T-helper 22 cell (primary cell): ENCODE measurements at places on chromosomes 7 and 10.

DNA sequence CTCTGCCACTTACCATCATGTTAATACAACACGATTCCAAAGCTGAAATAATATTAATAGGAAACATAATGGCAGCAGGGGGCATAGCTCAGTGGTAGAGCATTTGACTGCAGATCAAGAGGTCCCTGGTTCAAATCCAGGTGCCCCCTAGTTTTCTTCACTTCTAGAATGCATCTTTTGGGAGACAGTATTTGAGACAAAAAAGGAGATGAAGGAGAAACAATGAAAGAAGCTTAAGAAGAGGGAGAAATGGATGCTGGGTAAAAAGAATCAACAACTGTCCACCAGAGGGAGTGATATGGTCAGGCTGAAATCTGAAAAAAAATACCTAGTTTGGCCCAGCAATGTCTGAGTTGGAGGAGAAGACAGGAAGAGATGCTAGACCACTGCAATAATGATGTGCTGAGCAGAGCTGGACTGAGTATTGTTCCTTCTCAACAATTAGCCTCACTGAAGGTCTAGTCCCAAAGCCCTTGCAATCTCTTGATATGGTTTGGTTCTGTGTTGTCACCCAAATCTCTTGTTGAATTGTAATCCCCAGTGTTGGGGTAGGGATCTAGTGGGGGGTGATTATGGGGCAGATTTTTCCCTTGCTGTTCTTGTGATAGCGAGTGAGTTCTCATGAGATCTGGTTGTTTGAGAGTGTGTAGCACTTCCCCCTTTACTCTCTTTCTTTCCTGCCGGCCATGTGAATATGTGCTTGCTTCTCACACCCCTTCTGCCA is 48.3 kb downstream of the ZNF783 start:
- no peak for DNase-seq

DNA sequence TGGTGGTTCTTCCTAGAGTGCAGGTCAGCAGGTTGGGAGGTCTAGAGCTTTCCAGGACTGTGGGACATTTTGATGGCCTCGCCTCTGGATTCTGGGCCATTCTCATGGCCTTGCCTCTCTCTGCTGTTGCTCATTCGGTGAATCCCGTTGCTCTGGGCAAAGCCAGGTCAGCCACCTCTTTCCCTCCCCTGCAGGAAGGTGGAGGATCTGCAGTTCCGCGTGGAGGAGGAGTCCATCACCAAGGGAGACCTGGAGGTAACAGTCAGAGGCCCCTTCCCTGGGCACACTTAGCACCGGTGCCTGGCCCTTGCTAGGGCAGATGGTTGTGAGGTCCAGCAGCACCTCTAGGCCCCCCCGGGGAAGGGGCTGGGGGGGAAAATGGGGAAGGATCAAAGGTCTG is 74.9 kb downstream of the CLIP2 start:
- DNase-seq, result no peak

GRCh38 chr7:29516491-29516890 is 47.1 kb upstream of the PRR15 start:
- DNase-seq, result no peak

DNA sequence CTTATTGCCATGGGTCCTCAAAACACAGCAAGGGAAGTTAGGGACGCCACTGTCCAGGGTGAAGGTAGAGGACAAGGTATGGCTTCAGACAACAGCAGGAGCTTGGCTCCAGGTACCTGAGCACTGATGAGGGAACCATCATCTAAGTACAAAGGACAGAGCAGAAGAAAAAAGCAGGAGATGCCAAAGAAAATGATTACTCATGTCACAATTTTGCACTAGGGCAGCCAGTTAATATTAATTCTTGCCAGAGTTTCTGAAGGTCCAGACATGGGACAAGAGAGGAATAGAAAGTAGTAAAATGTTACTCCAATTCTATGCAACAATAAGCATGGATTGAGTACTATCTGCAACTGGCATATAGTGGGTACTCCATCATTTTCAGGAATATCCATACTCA is 14.1 kb downstream of the PTN start:
- no peak for DNase-seq

DNA sequence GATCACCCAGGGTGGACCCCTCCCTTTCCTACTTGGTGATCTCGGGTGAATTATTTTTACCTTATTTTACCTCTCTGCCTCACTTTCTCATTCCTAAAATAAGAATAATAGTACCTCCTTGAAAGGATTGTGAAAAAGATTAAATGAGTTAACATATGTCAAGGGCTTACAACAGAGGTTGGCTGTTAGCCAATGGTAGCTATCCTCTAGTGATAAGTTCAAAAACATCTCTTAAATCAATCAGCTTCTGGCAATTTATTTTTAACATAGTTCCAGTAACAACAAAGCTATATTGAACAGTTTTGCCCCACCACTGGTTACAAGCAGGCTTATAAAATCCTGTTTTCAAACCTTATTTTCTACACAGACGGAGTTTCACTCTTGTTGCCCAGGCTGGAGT is 45.4 kb downstream of the TMEM168 start:
- DNase-seq, result no peak

- DNase-seq, result no peak
These were observed 27.2 kb upstream of the PAPSS2 start for GRCh38 chr10:87632454-87632853.

DNA sequence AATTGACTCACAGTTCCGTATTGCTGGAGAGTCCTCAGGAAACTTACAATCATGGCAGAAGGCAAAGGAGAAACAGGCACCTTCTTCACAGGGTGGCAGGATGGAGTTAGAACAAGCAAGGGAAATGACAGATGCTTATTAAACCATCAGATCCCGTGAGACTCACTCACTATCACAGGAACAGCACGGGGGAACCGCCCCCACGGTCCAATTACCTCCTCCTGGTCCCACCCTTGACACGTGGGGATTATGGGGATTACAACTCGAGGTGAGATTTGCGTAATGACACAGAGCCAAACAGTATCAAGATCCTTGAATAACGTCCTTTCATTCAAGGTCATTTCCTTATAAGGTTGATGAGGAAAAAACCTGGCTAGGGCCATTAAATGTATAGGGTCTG is 176.6 kb downstream of the TPK1 start:
- no peak for DNase-seq

DNA sequence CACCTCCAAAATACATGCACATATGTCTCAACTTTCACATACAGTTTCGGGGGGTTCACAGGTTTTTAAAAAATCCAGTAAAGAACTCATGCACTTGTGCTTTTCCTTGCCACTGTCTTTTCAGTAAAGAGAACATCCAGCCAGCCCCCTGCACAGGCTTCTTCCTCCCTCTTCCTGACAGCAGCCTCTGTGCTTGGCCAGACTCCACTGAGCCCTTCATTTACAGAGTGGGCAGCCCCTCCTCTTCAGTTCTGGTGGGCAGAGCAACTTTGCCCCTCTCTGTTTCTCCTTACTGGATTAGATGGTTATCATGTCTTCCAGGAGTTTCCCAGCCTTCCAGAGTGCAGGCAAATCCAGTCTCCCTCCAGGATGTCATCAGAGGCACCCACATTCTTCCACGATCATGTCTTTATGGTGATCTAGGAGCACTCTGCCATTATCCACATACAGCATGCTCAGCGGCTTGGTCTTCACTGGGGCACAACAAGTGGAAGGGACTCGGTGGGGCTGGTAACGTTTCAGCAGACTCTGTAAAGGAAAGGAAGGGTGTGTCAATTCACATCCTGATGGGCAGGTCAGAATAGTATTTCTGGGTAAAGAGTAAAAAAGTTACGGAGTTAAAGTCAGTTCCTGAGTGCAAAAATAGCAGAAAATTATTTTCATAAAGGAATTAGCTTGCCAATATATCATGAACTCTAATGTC is 8.8 kb downstream of the NODAL start:
- no peak for DNase-seq

GRCh38 chr7:157465891-157466866 is 129.4 kb downstream of the DNAJB6 start:
- DNase-seq, result no peak

DNA sequence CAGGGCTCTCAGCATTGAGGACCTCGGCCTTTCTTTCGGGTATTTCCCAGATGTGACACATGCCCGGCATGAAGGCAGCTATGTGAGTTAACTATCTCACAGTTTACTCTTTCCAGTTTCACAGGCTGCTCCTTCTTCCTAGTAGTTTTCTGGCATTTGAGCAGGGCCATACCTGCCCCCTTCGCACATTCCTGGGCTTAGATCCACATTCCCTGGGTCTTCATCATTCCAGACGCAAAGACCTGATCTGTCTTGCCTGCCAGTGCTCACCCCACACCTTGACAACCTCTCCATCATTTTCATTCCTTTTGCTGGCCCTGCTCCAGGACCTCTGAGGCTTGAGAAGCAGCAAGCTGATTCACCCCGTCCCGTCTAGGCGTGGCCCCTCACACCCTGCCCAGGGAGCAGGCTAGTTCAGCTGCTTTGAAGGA is 227.5 kb downstream of the WDR11 start:
- DNase-seq, result no peak

DNA sequence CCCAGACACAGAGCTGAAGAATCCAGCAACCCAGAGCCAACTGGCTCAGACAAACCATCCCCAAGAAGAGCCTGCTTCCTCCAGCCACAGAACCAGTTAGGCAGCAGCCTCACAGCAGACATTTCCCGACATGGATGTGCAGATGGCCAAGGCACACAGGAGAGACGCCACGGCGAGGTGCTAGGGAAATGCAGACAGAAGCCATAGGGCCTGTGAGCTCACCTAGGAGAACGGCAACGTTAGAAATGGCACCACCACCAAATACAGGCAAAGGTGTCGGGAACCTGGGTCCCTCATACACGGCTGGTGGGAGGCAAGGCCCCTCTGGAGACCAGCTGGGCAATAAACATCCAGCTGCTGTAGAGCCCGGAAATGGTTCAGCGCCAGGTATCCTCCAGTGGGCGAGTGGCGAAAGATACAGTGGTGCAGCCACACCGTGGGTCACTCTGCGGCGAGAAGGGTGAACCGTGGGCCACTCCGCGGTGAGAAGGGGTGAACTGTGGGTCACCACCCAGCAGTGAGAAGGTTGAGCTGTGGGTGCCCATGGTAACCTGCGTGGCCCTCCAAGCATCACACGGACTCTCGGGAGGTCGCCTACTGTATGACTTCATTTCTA is 31.2 kb downstream of the JAKMIP3 start:
- no peak for DNase-seq

DNA sequence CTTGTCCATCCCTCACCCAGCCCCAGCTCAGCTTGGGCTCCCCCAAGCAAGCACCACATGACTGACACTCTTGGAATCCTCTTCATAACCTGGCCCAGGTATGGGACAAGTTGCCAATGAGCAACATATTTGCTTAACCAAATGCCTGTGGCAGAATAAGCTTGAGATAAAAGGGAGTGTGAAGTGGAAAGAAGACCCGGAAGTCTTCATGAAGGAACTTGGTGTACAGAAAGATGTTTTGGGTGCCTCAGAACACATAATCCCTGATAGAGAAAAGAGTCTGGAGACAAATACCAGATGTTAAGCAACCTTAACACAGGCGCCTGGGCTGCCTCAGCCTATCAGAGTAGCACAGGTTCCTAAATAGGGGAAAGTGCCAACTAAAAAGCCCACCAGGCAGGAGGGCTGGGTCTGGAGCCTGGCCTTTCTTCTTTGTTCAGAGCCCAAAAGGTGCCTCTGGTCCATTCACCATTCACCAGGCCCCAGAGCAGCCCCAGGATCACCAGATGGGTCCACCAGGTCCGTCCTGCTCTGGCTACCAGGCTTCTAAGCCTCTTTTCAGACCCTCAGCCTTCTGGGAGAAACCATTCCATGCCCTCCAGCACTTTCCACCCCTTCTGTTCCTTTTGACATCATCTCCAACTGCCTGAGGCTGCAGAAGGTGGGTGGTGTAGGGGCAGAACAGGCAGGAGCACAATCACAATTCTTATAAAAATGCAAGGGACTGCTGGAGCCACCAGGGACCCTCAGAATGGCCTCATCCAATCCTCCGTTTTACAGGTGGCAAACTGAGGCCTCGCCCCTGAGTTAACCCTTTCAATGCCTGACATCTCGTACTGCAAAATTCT is 22.6 kb downstream of the KCNMA1 start:
- no peak for DNase-seq

GRCh38 chr7:124497176-124497575 is 268.4 kb downstream of the GPR37 start:
- no peak for DNase-seq

- no peak for DNase-seq
These were observed 94.5 kb downstream of the HIPK2 start for GRCh38 chr7:139683137-139683921.
